ENCODE measurements at places on chromosomes 12 and 14. TPM values are rescaled to one million over a fixed set of nuclear protein-coding genes. Genes with fewer than 3 reads are reported as not detected.

The KRT79 gene
- total RNA-seq, result 0.27 TPM

The RITA1 gene
- 38.9 TPM for total RNA-seq

DNA sequence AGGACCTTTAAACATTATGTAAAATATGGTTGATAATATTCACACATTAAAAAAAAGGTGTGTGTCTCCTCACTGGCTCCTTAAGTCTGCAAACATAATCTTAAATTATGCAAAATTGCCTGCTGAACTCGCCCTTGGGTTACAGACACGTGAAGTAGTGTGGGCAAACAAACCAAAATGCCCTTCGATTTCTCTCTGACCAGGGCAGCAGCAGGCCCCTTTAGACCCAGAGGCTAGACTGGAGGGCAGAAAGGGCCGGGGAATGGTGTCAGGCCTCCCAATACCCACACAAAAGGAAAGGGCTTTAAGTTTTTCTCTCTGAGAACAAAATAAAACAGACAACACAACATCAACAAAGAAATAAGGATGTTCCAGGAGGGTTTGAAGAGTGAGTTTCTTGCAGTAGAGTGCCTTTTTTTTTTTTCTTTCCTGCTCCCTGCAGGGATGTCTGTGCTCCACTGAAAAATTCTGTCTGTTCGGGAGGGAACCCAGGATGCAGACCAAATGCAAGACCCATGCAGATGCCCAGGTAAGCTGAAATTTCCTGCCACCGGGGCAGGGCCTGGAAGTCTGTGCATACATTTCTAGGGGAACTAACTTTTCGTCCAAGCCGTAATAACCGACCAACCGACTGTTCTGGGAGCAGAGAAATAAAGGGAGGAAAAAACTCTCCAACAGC lies 1.7 kb downstream of the TBX3 start:
- H3K4me3 ChIP-seq, result 0 out of 2 replicates have a peak overlapping the region, but pooled peaks have one; percentile 3
- H3K27me3 ChIP-seq, result peaks cover 42% of the 10 kb centered on the region
- no peak overlapping the region for H3K27ac ChIP-seq
- H3K4me1 ChIP-seq, result no peaks in the 10 kb centered on the region

DNA sequence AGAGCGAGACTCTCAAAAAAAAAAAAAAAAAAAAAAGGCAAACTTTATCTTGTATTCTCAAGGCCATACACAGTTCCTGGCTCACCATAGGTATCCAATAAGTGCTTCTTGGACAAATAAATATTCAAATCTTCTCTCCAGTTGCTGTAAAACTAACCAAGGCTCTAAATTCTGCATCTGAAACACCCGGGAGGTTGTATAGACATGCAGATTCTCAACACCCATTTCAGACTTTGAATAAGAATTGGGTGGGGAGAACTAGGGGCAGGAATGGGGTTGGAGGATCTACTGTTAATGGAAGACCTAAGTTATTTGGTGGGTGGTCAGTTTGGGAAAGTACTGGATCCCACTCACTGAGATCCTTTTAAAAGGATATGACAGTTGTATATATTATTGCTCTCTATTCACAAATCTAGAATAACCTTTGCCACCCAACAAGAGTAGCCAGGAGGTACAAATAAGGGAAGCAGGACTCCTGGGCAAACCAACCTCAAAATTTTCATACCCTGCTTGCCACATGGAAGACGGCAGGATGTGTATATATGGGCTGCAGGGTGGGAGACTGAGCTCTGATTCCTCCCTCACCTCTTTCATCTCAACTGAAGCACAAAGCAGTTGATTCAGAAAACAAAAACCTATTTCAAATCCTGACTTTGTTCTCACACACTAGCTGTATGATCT lies 879 bp downstream of the GDF3 start:
- H3K4me3 ChIP-seq, result no peak overlapping the region
- DNase-seq, result no peak
- no peaks in the 10 kb centered on the region for H3K36me3 ChIP-seq
- H3K27me3 ChIP-seq, result peaks cover 7% of the 10 kb centered on the region
- H3K4me1 ChIP-seq, result peaks cover 7% of the 10 kb centered on the region

DNA sequence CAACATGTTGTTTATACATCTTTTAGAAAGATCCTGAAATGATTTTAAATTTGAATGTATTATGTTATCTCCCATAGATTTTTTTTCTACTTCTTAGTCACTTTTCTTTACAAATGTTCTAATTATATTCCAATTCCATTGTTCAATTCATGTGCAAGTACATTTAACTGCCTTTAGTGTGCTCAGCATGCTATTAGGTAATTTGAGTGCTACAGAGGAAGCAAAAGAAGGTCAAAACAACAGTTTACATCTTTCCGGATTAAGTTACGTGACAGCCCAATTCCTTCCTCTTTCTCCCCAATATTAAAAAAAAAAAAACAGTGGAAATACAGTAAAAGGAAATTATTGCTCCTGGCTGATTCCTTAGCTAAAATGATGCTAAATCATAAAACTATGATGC lies 98.3 kb downstream of the RTN1 start:
- no peak overlapping the region for H3K4me3 ChIP-seq
- DNase-seq, result no peak
- H3K27me3 ChIP-seq, result no peaks in the 10 kb centered on the region
- no peaks in the 10 kb centered on the region for H3K4me1 ChIP-seq
- H3K36me3 ChIP-seq, result no peaks in the 10 kb centered on the region
- H3K27ac ChIP-seq, result no peak overlapping the region

GRCh38 chr12:68665016-68665569 lies 21.7 kb upstream of the NUP107 start:
- no peak overlapping the region for H3K27ac ChIP-seq
- no peak for DNase-seq
- no peaks in the 10 kb centered on the region for H3K27me3 ChIP-seq

DNA sequence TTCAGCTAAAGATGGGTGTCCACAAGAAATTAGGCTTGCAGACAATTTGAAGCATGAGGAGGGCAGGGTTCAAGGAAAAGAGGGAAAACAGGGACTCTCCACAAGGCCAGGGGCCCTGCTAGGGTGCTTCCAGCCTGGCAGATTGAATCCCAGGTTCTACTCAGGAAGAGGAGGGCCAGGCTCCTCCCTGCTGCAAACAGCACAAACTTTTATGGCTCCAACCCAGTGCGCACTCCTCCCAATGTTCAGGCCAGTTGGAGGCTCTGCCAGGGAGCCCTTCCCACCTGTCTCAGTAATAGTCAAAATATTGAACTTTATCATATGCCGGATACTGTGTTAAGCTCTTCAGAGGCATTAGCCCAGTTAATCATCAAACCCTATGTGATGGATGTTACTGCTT lies 244.4 kb downstream of the SYT1 start:
- H3K4me3 ChIP-seq, result no peak overlapping the region
- no peak for DNase-seq
- no peaks in the 10 kb centered on the region for H3K4me1 ChIP-seq
- no peaks in the 10 kb centered on the region for H3K27me3 ChIP-seq
- H3K36me3 ChIP-seq, result no peaks in the 10 kb centered on the region

DNA sequence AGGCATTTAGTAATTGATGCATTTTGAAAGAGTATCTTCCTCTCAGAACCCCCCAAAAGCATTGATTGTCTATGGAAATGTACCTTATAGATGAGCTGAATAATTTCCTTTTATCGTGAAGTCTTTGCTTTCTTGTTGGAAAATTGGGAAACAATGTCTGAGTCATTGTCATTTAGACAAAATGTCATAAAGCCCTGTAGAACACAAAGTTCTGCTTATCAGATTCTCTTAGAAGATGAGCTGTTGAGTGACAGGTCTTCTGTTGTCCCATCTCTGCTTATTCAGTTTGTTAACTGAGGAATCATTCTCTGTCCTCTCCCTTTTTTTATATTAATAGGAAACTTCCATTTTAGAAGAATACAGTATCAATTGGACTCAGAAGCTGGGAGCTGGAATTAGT lies 22.9 kb downstream of the MAPKAPK5 start:
- no peak for DNase-seq
- H3K4me3 ChIP-seq, result no peak overlapping the region
- no peaks in the 10 kb centered on the region for H3K27me3 ChIP-seq
- H3K36me3 ChIP-seq, result peaks cover 70% of the 10 kb centered on the region

DNA sequence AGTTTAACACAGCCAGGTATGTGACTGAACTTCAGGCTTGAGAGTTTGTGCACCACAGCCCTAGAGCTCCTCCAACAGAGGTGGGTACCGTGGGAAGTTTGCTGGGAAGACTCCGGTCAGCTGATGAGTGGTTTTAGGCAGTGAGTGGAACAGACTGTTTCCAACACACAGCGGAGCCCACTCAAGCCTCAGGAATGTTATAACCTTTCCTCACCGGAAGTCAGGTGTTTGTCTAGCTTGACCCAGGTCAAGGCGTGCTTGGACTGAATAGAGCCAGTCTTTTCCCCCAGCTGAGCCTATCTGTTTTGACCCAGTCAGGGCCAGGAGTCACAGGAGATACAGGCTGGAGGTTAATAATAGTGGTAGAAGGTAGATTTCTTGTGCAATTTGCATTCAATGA lies 138.4 kb upstream of the PARP11 start:
- no peaks in the 10 kb centered on the region for H3K4me1 ChIP-seq
- H3K36me3 ChIP-seq, result no peaks in the 10 kb centered on the region
- no peak overlapping the region for H3K4me3 ChIP-seq
- H3K27ac ChIP-seq, result no peak overlapping the region
- DNase-seq, result no peak

DNA sequence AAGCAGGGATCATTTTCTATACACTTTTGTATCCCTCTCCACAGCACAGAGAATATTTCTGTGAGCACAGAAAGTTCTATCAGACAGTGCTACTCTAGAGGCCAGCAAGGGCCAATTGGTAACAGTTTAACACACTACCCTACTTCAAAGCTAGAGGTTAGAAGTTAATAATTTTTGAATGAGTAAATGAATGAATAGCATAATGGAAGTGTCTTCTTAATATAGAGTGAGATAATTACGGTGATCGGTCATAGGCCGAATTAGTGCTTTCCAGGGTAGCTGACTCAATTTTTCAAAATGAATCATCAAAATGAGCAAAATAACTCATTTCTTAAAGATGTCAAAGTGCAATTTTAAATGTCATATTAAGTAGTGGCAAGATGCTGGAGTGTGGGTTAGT lies 67.0 kb upstream of the CCDC198 start:
- no peak for DNase-seq
- H3K27me3 ChIP-seq, result no peaks in the 10 kb centered on the region
- no peak overlapping the region for H3K27ac ChIP-seq
- no peak overlapping the region for H3K4me3 ChIP-seq
- no peaks in the 10 kb centered on the region for H3K4me1 ChIP-seq

DNA sequence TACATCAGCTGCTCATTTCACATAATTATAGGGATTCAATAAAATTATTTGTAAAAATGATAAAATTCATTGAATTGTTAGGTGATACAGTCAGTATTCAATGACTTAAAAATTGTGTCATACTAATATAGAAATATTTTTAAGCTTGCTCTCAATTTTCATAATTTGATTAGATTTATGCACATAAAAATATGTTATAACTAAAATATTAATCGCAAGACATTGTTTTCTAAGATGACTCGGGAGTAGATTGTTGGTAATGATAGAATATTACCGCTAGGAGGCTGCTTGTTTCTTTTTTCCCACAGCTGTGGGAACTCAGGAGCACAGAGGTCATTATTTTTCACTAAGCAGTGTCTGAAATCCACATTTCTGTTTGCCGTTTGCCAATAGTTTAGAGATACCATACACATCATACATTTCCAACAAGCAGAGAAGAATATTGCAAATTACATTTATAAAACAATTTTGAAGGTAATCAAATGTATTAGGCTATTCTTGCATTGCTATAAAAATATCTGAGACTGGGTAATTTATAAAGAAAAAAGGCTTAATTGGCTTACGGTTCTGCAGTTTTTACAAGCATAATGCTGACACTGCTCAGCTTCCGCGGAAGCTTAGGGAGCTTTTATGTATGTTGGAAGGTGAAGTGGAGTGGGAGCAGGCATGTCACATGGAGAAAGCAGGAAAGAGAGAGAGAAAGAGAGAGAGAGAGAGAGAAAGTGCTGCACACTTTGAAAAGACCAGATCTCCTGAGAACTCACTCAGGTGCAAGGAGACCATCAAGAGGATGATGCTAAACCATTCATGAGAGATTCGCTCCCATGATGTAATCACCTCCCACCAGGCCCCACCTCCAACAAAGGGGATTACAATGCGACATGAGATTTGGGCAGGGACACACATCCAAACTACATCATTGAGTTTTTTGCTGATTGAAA lies 9.2 kb downstream of the CD69 start:
- H3K27me3 ChIP-seq, result no peaks in the 10 kb centered on the region
- no peaks in the 10 kb centered on the region for H3K4me1 ChIP-seq
- peak overlapping the region; percentile 2 for H3K27ac ChIP-seq
- H3K4me3 ChIP-seq, result no peak overlapping the region
- no peak for DNase-seq

DNA sequence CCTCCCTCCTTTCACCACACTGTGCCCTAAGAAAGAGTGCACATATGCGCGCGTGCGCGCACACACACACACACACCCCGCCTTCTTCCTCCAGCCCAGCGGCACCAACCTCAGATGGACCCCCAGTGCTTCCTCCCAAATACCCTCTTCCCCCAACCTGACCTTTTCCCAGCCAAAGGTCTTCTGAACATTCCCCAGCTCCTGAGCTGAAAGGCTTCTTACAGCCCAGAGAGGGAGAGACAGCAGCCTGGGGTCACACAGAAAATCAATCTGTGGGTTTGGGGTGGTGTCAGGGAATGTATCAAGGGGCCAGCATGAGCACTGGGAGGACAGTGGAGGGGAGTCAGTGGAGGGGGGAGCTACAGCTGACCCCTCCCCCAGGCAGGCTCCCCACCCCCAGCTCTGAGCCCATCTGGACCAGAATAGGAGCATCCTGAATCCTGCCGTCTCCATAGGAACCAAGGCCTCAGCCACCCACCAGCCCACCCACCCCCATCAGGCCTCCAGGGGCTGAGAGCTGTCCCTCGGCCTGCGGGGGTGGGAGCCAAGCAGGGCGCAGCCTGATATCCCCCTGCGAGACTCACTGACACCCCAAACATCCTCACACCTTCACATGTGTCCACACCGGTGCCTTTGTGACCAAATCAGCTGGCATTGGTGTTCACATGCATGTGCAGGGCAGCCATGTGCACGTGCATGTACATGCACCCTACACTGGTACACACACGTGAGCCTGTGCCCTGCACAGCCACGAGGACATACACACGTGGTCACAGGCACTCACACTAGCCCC lies 5.7 kb downstream of the RASAL1 start:
- no peak overlapping the region for H3K27ac ChIP-seq
- no peaks in the 10 kb centered on the region for H3K36me3 ChIP-seq
- peaks cover 17% of the 10 kb centered on the region for H3K4me1 ChIP-seq
- no peak for DNase-seq

- no peaks in the 10 kb centered on the region for H3K4me1 ChIP-seq
- no peak for DNase-seq
- H3K4me3 ChIP-seq, result no peak overlapping the region
- no peaks in the 10 kb centered on the region for H3K27me3 ChIP-seq
These were observed 243.2 kb downstream of the ALX1 start for GRCh38 chr12:85523197-85523596.
